ENCODE measurements at places on chromosomes 5 and 9.
A peak's percentile ranks its signal among the peaks of the same experiment; 100 is the strongest.

- DNase-seq: no peak
Measured at GRCh38 chr5:10870791-10871190, 109.8 kb upstream of the DAP start.

- peak; percentile 6 for DNase-seq
Measured at GRCh38 chr9:6630502-6631206, 14.9 kb downstream of the GLDC start.

DNA sequence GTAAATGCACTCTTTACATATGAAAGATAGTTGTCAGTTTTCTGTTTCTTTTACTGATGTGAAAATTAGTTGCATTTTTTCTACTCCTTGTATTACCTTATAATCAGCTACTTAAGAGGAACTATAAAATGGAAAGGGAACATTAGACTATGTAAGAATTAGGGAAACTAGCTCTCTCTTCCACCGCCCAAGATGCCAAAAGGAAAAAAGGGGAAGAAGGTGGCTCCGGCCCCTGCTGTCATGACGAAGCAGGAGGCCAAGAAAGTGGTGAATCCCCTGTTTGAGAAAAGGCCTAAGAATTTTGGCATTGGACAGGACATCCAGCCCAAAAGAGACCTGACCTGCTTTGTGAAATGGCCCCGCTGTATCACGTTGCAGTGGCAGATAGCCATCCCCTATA, 15.2 kb upstream of the HOMER1 start:
- no peak for DNase-seq

DNA sequence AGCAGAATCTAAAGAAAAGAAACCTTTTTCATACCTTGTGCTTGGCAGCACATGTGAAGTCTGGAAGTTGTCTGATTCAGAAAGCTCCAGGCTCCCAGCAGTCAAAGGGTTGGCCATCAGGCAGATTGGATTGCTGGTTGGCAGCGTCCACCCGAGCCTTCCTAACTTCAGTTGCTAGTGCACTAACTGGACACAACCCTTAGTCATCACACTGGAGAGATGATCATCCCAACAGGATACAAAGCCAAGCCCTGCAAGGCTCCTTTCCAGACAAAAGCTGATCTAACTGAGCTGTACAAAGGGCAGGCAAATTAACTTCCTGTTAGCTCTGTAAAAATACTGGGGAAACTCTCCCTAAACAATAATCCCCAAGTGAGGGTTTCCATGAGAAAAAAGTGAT, 185.6 kb downstream of the SNX18 start:
- no peak for DNase-seq

GRCh38 chr5:26884481-26884880, 153.9 kb downstream of the CDH9 start:
- DNase-seq: no peak

DNA sequence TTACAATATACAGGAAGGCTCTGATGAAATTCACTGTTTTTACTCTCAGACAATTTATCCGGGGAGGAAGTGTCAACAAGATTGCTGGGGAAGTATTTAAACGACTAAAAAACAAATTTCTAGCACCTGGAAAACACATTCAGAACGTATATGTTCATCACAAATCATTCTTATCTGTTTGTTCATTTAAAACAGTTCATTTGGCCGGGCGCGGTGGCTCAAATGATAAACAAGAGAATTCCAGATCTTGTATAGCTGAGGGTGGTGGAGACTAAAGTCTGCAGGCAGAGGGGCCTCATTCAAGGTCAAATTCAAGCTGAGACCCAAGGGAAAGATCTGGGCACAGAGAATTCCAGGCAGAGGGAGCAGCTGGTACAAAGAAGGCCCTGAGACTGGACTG, 90.0 kb downstream of the STK10 start:
- no peak for DNase-seq

GRCh38 chr5:74850789-74851425, 15.3 kb downstream of the FAM169A start:
- DNase-seq: no peak
